ENCODE measurements at places on chromosomes 3 and 15.

DNA sequence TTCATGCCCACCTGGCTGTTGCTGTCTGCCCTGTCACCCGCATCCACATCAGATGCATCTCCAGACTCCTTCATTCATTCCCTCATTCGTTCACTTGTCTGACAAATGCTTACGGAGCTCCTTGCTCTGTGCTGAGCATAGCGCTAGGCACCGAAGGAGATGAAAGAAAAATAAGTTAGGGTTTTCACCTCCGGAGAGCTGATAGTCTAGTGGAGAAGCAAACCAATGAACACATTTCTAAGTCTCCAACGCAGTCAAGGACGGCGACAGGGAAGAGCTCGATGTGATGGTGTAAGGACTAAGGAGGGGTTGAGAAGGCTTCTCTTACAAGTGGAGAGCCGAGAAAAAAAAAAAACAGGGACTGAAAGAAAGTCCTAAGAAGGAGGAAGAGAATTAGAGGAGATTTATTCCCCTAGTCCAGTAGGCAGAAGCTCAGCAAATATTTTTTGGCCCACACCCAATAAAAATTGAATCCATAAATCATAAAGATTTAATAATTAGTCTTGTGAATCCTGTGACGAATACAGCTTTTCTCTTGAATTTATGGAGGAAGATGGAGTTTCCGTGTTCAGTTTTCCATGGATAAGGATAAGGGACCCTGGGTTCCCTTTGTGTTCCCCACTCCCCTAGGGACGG is 127.2 kb upstream of the DLG1 start:
- no peak for DNase-seq

DNA sequence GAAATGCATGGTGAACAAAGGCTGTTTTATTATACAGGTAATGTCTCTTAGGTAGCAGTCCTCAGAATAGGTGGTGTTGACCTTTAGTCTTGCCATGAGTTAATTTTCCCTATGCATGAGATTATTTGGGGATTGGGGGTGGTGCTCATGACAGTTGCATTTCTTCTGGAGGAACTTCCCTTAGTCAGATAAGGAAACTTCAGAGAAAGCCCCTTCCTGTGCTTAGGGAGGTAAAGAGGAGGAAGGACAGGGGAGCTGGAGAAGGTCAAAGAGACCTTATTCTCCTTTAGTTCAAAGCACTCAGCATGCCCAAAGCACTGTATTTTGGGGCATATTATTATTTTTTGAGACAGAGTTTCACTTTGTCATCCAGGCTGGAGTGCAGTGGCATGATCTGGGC is 47.7 kb downstream of the ZBTB11 start:
- DNase-seq: no peak

- DNase-seq: peak; percentile 82
Measured at GRCh38 chr15:49215768-49216739, 46.0 kb downstream of the GALK2 start.

DNA sequence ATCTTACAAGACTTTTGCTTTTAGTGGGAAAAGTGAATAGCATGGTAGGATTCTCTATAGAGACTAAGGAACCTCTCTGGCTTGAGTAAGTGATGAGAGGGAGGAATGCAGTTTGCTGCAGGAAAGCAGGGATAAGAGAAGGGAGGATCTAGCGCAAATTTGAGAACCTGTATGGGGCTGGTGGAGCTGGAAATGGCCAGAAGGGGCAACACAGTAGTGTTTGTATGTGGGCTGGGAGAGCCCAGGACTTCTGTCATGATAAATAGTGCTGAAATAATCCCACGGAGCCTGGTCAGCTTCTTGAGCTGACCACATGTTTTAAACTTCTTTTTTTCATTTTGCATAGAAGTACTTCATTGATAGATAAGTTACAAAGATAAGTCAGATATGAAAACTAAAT is 11.2 kb upstream of the SHC4 start:
- no peak for DNase-seq

- DNase-seq: no peak
Measured at GRCh38 chr3:71525391-71525790, 58.1 kb downstream of the FOXP1 start.

DNA sequence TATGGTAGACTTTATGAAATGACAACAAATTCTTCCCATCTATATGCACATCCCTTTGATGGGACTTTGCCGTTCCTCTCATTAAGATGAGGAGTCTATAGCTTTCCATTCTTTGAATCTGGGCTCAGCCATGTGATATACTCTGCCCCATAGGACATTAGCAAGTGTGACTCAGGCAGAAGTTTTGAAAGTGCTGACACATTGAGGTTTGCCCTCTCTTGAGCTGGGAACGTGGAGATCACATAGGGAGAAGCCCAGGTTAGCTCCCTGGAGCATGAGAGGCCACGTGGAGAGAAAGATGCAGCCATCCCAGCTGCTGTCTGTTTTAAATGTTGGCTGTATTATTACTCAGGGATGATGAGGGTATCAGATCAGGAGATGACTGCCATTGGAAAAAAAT is 67.7 kb upstream of the OXTR start:
- peak; percentile 29 for DNase-seq

DNA sequence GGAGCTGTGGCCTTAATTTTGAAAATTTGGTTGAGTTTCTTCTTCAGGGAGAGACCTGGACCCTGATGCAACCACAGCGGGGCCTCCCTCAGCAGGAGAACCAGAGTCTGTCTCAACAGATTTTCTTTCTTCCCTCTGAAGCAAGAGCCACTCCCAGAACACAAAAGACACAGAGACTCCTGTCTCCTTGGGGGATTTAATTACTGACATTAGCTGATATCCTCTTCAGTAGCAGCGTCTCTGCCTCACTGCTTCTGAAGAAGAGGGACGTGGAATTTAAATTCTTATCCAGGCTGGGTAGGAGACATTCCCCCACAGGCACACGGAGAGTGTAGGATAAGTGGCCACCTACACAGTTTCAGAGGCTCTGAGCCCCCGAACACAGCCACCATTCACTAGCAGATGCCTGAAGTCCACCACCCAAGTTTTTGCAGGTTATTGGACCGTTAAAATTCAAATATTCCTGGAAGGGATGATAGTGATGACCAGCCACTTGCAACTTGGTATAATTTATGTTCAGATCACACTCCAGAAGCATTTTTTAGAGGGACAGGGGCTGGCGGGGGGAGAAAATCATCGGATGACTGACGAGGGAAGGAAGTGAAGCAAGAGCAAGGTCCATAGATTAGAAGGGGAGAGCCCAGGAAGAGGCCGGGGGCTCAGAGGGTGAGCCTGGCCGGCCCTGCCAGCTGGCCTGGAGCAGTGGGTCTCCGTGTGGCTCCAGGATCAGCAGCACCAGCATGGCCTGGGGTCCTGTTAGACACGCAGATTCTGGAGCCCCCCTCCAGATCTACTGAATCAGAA is 109.7 kb downstream of the BDH1 start:
- no peak for DNase-seq

- DNase-seq: peak; percentile 42
Measured at GRCh38 chr15:70528270-70528706, 235.1 kb downstream of the UACA start.

DNA sequence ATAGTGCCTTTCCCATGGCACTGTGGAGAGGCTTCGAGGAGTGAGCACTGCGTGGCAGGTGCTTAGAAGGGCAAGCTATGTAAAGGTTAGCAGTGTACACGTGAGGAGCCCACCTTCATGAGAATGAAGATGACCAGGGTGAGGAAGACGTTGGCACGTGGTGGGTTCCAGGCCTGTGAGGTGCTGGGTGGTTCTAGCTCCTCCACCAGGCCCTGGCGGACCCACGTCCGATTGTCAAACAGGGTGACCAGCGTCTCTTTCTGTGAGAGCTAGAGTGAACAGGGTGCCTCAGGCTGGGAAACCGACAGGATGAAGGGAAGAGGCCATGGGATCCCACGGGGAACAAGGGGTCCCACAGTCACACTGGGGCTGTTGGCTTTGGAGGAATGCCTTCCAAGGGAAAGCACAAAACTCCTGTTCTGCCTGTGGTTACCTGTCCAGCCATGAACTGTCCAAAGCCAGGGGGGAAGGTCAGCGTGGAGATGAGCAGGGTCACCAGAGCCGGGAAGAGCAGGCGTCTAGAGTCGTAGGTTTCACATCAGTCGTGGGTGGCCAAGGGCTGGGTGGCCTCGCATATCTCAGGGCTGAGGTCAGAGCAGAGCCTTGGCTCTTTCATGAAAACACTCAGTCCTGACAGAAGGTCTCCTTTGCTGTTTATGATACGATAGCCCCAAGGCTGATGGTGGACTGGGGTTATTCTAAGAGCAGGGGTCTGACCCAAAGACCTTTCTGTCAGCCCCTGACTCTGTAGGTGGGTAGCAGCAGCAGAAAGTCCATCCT is 6.0 kb downstream of the CLCN2 start:
- no peak for DNase-seq

DNA sequence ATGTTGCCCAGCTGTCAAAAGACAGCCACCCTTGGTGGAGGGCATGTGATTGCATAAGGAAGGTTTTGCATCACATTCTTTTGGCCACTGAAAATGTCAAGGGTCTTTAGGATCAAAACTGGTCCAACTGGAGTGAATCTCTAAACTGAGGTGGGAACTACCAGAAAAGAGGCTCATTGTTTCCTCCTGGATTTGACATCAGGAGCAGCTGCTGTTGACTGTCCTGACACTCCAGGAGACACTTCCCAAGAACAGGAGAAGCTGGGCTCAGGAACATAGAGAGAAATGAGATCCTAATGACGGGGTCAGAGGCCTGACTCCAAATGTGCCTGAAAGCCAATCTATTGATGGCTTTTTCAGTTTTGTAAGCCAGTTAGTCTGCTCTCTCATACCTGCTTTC is 105.3 kb upstream of the LRIG1 start:
- no peak for DNase-seq

Data from ACHN (cell line).